ENCODE measurements at places on chromosomes 16 and 17.

DNA sequence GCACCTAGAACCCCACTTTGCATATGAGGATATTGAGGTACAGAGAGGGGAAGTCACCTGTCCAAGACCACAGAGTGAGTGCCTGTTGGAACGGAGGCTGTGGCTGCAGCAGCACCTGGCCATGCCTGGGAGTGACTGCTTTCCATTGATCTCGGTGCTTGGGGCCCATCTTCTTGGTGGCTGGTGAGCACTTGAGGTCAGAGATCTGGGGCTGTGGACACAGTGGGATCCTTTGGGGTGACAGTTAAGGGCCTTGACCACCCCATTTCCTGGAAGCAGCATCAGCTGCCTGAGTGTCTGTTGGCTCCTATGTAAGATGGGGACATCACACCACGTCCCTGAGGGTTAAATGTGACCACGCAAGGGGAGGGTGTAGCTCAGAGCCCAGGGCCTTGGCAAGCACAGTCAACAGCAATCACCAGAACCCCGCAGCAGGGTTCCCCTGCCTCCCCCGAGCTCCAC is 111.7 kb downstream of the IRF8 start:
- DNase-seq: no peak

DNA sequence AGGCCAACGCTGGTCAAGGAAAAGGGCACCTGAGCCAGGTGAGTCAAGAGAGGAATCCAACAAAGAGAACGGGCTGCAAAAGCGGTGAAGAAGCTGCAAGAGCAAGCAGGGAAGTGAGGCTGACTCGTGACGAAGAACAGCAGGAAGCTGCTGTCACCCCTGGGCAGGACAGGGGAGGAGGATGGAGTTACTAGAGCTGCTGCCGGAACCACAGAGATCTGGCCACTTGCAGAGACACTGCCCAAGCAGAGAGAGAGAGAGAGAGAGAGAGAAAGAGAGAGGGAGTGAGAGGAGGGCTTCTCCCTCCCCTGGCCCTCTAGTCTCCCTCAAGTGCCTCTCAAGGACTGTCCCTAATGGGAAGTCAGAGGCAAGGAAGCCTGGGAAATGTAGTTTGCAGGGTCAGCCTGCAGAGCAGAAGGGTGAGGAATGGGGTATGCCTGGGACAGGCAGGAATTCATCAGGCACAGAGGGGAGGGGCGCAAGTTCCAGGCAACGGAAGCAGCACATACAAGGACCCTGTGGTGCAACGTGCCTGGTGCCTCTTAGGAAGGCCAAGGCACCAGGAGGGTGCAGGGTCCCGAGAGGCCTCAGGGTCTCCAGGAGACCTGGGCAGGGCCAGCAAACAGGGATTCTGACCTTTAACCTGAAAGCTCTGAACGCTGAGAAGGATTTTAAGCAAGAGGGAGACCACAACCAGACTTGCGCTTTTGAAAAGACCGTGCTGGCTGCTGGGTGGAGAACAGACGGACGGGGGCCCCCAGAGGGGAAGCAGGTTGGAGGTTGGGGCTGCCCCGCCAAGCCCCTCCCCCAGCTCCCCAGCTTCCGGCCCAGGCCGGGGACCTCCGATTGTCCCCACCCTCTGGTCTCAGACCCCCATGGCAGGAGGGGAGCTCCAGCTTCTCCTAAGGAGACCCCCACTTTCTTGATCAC is 45.8 kb upstream of the CIBAR2 start:
- DNase-seq: no peak

DNA sequence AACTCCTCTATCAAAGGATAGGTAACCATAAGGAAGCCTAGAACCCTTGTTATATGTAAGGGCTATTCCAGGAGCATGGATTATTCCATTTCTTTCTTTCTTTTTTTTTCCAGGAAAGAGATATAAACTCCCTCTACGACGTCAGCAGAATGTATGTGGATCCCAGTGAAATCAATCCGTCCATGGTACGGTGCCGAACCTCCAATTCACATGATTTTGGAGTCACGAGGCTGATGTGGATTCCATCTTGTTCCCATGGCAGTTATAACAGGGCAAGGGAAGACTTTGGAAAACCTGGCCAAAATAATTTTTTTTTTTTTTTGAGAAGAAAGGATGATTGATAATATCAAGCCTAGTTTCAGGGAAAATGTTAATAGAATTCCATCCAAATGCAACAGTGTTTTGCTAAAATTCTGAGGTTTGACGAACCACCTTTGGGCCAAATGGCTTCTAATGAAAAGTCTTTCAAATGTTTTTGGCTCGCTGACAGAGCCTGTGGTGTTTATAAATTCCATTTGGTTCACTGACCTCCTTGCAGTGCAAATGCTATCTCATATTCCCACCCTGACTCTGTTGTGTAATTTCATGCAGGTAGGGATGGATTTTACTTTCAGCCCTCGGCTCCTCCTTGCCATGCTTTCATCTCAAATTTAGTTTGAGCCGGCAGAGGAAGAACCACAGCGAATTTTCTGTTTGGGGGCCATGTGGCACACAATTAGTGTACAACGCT is 90.0 kb downstream of the SDR42E1 start:
- DNase-seq: no peak

- DNase-seq: peak; percentile 81
These were observed 35.6 kb downstream of the YPEL2 start for GRCh38 chr17:59366773-59367656.

DNA sequence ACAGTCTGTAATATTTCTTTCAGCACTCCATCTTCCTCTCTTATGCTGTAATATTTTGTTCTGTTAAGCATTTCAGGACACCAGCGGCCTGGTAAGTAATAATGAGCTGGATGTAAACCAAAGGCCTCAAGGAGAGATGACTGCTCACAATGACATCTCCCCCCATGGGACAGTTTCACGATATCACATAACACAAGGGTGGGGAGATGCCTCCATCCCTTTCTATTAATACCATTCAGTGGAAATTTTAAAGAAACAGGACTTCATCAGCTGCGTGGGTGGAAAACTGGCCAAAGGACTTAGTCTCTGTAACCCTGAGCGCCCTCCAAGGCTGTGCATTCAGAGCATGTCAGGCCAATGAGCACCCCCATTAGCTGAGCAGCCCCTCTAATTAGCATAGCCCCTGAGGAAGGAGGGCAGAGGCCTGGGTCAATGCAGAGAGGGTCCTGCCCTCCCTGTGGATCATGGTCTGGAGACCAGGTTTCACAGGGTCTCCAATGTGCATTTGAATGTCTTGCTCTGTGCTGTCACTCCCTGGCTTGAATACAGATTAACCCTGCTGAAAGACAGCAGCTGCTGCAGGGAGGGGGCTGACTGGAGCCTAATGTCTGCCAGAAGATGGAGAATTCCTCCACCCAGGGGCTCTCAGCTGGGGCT is 156.4 kb downstream of the HS3ST2 start:
- no peak for DNase-seq

DNA sequence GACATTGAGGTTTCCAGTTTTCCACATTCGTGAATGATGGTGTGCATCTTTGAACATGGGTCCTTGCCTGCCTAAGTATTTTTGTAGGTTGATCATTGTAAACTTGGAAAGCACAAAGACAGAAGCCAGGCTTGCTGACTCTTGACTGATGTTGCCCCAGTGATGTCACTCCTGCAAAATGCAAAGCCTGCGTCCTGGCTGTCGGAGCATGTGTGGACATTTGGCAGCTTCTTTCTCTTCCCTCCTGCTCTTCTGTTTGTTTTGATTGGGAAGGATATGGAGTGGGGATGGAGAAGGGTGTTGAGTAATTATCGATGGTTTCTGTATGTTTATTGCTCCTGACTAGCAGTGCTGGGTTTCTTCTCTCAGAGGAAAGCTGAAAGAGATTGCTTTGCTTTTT is 3.2 kb downstream of the NDE1 start:
- DNase-seq: no peak

DNA sequence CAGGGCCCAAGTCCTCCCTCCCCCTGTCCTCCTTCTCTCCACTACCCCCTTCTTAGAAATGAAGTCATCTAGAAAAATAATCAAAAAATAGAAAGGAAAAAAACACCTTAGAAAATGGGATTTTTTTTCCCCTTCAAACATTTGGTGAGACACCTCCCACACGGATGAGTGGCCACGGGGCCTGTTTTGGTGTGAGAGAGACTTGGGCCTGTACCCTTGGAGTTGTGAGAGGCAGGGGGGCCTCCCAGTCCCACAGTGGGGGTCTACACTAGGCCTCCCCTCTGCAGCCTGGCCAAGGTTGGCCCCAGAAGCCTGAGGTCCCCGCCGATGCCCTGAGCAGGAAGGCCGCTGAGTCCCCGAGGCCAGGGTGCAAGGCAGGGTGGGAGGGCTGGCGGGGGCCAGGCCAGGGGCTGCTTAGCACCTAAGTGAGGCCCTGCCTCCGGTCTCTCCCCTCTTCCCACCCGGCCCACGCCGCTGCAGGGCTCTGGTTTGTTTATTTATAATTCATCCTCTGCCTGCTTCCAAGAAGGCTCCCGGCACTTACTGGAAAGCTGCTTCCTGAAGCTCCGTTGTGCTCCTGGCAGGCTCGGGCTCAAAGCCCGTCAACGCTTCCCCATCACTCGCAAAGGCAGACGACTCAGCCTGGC is 26.4 kb downstream of the NPTX1 start:
- no peak for DNase-seq

DNA sequence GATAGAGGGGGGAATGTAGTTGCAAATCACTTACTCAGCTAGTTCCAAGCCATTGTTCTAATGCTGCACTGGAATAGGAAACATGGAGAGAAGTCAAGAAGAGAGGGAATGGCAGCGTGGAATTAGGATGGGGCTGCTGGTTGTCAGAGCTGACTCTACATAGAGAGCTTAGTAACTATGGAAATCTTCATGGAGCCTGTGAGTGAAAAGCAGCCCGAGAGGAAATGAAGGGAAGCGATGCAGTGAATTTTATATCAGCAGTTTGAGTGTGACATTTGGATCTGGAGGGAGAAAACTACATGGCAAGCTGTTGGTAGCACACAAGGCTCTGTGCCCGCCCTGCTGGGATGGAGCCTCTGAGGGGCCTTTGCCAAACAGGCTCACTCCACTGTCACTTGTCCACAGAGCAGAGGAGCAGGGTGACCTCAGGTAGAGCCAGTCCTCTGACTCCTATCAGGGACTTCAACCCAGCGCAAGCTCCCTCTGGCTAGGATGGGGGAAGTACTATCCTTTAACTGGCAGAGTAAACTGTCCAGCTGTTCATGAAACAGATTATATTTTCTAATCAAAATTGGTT is 27.9 kb upstream of the PMFBP1 start:
- no peak for DNase-seq

- no peak for DNase-seq
These were observed 1.8 kb upstream of the FBRS start for GRCh38 chr16:30656388-30656787.

GRCh38 chr17:9669551-9670008 is 24.3 kb downstream of the USP43 start:
- no peak for DNase-seq

DNA sequence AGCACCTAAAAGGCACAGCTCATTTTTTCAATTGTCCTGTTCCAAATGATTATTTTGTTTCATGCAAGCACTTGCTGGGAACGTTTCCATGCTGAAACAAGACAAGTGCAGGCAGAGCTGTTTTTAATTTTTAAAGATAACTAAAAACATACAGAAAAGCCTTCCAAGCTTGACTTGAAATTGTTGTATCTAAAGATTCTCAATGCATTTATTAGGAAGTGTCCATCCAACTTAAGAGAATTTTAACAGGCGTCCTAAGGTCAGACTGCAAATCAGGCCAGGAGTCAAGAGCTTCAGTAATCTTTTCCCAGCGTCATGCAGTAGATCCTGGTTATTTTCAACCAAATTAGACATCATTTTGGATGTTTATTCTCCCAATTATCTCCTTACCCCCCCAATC is 702.8 kb downstream of the KCNJ2 start:
- DNase-seq: no peak

GRCh38 chr17:39813631-39814030 is 50.5 kb downstream of the IKZF3 start:
- no peak for DNase-seq

DNA sequence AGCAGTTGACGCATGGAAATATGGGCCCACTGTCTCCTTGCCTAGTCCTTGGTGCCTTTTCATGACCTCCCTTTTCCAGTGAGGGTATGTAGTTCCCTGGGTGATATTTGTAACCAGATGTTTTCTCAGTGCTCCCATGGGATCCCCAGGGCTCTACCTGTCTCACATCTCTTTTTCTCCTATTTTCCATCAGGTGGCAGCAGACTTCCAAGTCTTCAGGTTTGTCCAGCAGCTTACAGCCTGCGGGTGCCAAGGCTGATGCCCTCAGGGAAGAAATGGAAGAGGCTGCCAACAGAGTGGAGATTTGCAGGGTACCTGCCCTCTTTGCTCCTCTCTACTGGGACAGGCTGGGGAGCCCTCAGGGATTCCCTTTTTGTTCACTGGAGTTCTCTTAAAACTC is 89.1 kb downstream of the ELAC2 start:
- peak; percentile 8 for DNase-seq

DNA sequence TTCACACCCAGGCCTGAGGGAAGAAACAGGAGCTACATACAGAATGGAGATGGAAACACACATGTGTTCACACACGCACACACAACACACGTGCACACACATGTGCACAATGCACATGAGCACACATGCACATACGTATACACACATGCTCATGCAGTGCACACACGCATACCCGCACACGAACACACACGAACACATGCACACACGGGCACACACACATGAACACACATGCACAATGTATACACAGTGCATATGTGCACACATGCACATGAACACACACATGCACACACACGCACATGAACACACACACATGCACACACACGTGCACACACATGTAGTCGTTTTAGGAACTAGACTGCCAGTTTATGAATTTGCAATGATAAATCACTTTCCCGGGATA is 49.3 kb upstream of the CDR2 start:
- no peak for DNase-seq

GRCh38 chr17:21545064-21545463 is 147.3 kb upstream of the KCNJ18 start:
- DNase-seq: no peak

DNA sequence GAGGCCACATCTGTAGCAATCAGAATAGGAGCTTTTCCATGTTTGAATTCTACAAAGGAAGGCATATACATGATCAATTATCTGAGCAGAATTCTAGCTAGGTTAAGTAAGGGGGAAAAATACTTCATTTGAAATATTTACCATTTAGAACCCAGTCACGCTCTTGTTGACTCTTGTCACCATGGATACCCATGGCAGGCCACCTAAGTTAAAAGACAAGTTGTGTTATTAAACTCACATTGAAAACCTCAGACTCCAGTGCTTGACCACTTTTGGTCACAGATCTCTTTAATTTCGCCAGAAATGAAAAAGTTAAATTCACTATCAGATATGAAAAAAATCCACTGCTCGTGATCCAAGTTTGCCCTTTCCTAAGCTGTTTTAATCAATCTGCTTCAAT is 4.1 kb downstream of the DDX5 start:
- DNase-seq: no peak

- no peak for DNase-seq
These were observed 574.7 kb downstream of the KCNJ18 start for GRCh38 chr17:22267019-22267418.

GRCh38 chr17:794876-795275 is 12.7 kb downstream of the MRM3 start:
- DNase-seq: peak; percentile 4

Data from NCI-H526 treated with DMSO at 0.1 percent for 48 hours (cell line).